ENCODE measurements at places on chromosomes 6 and 20.

DNA sequence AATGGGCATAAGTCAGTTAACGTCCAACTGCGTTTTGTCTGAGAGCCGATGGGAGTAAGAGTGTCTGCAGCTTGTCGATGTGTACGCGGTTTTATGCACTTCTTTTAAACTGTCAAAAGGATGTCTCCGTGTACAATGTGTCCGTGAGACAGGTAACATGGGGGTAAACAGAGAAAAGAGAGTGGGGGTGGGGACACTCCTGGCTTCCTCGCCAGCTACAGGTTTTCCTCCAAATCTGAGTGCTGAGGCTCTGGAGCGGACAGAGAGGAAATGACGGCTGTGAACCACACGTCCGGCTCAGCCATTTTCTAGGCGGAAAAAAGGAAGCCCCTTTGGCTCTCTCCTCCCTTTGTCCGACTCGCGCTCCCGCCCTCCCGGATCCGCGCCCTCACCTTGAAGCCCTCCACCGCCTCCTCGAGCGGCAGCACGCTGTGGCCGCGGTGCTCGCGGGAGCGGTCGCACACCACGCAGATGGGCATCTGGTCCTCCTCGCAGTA lies 916 bp downstream of the TRIM27 start:
- DNase-seq: peak; percentile 29

DNA sequence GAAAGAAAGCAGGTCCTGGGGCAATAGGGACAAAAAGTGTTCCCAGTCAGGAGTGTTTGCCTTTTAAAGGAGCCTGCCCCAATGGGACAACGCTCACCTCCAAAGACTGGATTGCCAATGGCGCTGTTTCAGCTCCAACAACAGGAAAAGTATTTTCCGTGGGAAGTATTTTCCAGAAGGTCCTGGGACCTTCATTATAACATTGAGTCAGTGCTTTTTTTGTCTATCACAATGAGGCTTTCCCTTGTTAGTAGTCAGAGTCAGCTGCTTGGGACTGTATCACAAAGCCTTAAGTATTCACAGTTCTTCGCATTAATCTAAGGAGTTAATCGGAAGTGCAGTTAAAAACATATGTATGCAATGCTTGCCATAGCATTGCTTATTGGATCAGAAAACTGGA lies 17.3 kb downstream of the TRAF3IP2 start:
- DNase-seq: no peak

DNA sequence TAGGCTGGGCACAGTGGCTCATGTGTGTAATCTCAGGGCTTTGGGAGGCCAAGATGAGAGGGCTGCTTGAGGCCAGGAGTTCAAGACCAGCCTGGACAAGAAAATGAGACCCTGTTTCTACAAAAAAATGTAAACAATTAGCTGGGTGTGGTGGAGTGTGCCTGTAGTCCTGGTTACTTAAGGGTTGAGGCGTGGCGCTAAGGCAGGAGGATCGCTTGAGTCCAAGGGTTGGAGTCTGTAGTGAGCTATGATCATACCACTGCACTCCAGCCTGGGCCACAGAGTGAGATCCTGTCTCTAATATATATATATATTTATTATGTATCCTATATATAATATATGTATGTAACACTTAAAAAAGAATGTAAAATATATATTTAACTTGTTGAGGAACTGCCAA lies 7.9 kb upstream of the ABRACL start:
- no peak for DNase-seq

- DNase-seq: no peak
Measured at GRCh38 chr6:44662461-44663121, 275.1 kb downstream of the CDC5L start.

- no peak for DNase-seq
Measured at GRCh38 chr6:51790946-51791345, 296.5 kb downstream of the PKHD1 start.

DNA sequence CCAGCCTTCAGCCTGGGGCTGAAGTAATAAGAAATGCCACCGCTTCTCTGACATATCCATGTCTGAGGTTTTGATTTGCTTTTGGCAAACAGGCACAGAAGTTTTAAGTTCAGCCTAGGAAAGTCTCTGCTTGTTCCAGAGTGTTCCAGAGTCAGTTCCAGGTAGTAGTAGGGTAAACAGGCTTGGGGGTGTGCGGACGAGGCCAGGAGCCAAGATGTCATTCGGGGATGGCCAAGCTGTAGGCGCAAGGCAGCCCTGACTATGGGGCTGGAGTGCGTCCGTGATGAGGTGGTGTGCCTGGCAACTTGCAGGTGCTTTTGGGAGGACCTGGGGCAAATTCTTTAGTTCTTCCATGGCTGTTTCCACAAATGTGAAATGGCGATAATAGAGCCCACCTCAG lies 60.3 kb downstream of the IRF4 start:
- no peak for DNase-seq

- DNase-seq: no peak
Measured at GRCh38 chr6:51463321-51463720, 624.1 kb downstream of the PKHD1 start.

- DNase-seq: no peak
Measured at GRCh38 chr6:305371-306206, 13.3 kb downstream of the DUSP22 start.

DNA sequence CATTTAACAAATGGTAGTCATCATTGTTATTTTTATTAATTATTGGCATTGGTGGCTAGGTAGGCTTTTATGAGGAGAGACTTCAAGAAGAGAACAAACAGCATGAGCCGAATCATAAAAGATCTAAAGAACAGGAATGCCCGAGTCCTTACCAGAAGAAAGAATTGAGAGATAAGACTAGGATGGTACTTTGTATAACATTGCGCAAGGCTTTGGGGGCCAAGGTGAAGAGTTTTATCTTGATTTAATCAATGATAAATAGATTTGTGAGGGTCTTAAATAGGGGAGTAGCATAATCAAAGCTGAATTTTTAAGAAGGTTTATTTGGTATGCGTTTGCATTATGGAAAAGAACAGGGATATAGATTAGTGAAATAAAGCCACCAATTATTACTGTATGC lies 15.4 kb downstream of the CDC40 start:
- no peak for DNase-seq

DNA sequence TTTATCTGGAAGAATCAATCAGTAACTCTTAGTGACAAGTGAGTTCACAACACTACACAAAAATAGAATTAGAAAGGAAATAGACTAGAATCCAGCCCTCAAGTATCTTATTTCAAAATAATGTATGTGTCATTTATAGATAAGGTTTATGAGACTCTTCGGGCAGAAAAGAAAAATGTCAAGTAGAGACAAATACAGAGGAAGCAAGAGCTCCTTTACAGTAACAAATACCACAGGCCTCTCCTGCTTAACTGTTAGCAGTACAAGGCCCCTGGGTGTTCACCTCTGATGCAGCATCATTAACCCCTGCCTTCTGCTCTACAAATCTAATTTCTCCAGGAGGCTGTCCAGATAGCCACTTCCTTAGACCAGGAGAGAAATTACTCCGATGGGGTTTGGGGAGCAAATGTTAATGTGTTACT lies 76.7 kb downstream of the UBE3D start:
- DNase-seq: no peak

GRCh38 chr6:127456465-127456864 lies 2.7 kb downstream of the KIAA0408 start:
- DNase-seq: no peak

- DNase-seq: no peak
Measured at GRCh38 chr20:1119128-1119505, 715 bp downstream of the PSMF1 start.

DNA sequence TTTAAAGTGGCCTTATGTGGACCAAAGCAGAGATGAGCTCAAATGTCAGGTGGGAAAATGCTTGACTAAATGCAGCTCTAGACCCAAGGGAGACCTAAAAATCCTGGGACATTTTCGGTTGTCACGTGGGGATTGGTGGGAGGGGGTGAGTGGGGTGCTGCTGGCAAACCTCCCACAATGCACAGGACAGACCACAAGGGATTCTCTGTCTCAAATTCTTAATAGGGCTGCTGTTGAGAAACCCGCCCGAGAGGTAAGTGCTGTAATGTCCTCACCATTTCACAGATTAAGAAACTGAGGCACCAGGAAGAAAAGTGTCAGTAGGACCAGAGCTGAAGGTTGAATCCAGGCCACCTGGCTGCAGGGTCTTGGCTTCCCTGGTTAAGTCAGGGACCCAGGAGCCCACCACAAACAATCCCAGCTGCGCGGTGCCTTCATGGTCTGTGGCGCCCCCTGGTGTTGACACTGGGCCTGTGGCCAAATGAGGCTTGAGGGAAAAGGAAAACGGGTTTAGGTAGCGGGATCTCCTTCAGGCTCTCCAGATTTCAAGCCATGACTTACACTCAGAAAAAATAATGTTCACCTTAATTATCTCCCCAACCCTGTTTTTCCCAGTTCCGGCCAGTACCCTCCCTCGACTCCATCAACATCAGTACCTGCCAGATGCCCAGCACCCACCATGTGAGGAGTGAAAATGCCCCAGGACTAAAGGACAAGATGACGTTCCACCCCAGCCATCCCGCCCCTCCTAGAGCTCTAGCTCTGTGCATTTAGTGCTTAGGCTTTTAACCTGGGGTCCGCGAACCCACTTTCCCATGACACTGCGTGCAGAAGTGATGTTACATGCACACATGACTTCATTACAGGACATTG lies 7.2 kb downstream of the HLA-G start:
- DNase-seq: no peak

- no peak for DNase-seq
Measured at GRCh38 chr6:13302751-13303667, 25.3 kb downstream of the TBC1D7 start.

DNA sequence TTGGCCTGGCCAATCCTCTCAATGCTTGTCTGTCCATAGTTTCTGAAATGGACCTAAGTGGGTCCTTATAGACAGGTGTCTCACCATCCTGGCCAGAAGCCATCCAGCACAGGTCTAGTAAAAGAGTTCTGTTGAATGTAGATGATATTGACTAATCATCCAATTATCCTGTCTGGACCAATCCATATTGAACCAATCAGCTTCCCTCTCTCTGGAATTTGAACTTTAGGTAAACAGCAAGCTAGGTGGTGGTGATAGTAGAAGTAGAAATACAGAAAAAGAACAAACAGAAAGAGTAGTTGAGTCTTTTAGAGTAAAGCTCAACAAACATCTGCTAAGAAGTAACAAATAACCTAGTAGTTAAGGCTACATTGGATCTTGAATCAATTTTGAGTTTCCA lies 9.5 kb upstream of the PNRC1 start:
- DNase-seq: no peak

DNA sequence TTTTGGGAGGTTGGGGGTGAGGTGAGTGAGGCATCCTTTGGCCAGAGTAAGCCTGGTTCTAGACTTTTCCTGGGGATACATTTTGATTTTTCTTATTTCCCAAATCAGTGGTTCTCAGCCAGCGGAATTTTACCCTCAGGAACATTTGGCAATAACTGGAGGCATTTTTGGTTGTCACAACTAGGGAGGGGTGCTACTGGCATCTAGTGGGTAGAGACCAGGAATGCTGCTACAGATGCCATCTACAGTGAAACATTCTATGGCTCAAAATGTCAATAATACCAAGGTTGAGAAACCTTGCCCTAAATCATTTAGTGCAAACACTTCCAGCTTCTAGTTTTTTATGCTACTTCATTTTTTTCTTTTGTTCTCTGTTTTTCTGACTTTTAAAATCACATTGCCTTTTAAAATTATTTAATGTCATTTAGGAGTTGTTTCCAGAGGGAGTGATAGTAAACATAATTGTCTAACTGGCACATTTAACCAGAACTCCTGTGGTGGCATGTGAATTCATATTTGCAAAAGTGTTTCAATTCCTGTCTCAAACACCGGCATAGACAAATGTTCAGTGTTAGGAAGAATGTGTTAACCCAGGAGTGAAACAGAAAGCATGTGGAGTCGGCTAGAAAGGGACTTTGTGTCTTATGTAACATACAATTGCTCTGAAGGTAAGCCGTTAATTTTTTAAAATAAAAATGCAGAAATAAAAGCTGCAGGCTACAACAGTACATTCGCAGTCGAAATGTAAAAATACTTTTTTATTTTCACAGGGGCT lies 59.0 kb downstream of the QRSL1 start:
- no peak for DNase-seq

DNA sequence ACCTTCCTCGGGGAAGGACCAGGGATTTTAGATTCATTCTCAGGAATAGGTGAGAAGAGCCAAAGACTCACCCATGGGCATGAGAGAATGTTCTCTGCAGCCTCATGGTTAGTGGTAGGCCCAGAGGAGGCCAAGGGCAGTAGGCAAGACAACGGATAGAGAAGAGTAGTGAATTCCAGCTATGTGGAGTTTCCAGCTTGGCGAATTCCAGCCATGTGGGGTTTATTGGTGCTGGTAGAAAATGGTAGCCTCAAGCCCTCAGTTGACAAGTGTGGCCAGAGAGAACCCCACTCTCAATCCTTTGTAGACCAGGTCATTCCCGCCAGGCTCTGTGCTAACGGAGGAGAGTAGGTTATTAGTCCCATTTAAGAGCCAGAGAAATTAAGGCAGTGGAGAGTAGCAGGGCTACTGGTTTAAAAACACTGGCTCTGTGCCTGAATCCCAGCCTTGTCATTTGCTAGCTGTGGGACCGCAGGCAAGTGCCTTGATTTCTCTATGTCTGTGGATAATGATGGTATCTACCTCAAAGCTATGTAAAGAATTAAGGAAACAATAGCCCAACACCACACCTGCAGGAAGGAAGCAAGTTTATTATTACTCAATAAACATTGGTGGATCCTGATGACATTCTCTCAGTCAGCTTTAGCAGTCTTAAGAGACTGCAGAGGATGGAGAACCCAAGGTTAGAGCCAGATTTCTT lies 2.0 kb upstream of the SLC9A8 start:
- DNase-seq: no peak

DNA sequence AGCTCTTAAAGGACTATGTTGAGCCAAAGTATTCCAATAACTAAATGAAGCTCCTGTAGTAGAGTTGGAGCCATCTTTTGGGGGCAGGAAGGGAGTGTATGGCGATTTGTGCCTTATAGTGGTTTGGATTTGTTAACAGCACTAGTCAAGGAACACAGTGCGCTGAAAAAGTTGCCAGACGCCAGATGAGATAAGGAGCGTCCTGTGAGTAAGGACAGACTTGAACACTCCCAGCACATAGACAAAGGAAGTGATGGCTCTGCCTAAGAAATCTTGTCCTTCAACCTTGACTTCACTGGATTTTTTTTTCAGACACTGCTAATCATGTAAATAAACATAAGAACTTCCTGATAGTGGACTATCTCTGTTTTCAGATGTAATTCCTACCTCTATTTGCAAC lies 136.9 kb downstream of the TRMT11 start:
- DNase-seq: no peak

GRCh38 chr6:158763434-158764182 lies 55.6 kb downstream of the EZR start:
- DNase-seq: no peak

Data from prostate gland (tissue), 2 donors.